ENCODE measurements at places on chromosomes 12 and 14.

- no peak for DNase-seq
Observed at GRCh38 chr12:75208856-75209811, 505 bp downstream of the KCNC2 start.

DNA sequence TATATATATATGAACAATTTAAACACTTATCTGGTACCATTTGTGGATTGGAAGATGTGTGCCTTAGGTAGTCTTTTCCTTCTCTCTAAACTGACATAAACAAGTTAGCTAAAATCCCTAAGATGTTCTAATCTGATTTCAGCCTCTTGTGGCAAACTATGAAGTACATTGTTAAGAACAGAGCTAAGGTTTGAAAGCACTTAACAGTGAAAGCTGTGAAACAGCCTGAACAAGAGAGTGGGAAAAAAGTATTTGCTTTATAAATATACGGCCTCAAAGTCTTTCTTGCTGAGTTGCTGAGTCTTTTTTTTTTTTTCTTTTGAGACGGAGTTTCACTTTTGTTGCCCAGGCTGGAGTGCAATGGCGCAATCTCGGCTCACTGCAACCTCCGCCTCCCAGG is 53.7 kb upstream of the PELI2 start:
- DNase-seq = no peak

GRCh38 chr12:78441737-78442453 is 422.7 kb upstream of the SYT1 start:
- no peak for DNase-seq

DNA sequence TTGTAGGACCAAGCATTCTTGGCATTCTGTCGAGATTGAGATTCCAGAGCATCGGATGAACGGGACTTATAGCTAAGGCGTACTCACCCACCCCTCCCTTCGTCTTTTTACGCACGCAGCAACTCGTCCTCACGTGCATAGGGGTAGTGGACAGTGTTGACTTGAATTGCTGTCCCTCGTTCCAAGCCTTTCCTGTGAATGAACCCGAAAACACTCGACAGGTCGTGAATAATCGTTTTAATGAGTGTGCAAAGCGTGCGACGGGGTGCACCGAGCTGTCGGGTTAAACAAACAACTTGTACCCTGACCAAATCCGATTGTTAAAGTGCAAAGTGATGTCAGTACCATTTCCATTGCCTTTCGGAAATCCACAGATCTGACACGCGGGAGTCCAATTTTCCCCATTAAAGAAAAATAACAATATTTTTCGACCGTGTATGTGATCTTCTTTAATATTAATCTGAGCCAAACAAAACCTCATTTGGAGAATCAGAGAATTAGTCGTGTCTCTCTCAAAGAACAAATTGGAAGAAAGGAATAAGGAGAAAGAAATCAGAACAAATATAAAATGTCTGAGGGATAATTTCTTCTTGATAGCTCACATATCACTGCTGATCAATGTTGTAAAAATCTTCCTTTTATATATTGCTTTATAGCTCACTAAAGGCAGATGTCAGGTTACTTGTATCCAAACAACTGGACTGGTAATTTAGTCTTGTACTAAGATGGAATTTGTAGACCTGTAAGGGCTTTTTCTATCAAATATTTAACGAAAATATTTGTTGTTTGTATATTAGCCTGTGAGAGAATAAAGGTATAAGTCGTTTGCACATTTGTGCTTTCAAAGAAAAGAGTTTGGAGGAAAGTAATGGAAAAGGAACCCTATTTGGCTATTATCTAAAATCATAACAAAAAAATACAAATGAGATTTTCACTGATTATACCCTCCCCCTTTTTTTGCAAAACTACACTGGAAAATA is 11.8 kb downstream of the FOXG1 start:
- no peak for DNase-seq

GRCh38 chr12:42372154-42372791 is 46.3 kb downstream of the PPHLN1 start:
- no peak for DNase-seq

DNA sequence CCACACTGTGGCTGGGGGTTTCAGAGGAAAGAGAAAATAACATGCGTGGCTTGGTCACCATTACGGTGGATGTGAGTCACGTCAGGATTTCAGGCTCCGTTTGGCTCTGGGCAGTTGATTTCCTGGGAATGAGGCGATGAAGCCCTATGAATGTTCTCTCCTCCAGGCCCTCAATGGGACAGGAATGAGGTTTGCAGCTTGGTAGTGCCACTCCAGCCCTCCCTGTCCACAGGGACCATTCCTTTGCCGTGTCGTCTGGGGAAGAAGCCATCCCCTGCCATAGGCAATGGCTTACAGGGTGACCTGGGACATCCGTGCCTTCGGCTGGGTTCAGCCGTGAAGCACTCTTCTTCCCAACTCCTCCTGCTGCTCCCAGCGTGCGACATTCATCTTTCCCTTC is 95.0 kb downstream of the FBXL14 start:
- DNase-seq = no peak

- no peak for DNase-seq
Observed at GRCh38 chr14:43359317-43359716, 1147.8 kb downstream of the FSCB start.

DNA sequence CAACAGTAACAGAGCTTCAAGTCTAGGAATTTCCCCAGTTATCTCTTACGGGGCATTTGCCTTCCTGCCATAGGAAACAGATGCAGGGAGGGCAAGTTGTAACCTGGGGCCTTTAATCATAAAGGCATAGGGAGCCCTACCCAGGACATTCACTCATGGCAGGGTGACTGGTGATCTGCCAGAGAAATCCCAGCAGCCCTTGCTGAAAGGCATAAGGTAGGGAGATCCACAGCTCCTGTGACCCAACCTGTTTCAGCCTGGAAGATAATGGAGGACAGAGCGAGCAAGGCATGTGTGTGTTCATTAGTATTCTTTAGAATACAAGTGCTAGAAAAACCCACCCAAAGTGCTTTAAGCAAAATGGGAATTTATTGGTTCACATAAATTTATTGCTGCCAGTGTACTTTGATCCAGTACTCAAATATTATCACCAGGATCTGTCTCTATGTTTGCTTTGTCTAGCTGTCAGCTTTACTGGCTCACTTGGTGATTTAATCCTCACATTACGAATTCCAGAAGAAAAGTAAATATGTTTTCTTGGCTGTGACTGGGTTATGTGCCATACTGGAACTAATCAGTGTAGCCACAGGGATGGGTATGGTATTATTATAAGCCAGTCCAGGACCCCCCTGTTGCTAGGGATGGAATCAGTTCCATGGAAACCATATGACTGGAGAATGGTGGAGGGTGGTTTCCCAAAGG is 21.1 kb upstream of the AKAP6 start:
- DNase-seq = no peak

DNA sequence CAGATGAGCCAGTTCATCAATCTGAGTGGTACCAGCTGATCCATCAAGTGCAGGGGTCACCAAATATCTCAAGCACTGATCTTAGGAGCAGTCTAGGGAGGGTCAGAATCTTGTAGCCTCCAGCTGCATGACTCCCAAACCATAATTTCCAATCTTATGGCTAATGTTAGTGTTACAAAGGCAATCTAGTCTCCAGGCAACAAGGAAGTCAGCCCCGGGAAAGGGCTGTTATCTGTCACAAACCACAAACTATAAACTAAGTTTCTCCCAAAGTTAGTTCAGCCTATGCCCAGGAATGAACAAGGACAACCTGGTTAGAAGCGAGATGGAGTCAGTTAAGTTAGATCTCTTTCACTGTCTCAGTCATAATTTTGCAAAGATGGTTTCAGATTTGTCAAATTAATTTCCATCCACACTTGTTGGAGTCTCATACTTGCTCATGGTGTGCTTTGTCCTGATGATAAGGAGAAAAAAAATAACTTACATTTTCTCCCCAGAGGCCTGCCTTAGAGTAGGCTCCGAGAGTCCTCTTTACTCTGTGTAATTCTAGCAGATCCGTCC is 3.9 kb upstream of the ABHD4 start:
- no peak for DNase-seq

DNA sequence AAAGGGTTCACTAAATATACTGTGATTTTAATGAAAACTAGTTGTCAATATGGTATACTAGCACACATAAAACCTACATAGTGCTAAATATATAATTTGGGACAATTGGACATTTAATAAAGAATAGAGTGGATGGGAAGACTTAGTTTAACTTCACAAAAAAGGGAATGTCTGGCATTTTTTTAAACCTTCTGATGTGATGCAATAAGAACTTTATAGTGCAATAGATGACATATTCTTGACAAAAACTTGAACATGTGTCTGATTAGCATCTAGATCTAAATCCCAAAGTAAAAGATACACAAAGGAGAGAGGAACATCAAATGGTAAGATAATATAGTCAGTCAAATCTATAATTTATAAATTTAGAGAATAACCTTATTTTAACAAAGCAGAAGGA is 488.3 kb upstream of the SYT1 start:
- no peak for DNase-seq

DNA sequence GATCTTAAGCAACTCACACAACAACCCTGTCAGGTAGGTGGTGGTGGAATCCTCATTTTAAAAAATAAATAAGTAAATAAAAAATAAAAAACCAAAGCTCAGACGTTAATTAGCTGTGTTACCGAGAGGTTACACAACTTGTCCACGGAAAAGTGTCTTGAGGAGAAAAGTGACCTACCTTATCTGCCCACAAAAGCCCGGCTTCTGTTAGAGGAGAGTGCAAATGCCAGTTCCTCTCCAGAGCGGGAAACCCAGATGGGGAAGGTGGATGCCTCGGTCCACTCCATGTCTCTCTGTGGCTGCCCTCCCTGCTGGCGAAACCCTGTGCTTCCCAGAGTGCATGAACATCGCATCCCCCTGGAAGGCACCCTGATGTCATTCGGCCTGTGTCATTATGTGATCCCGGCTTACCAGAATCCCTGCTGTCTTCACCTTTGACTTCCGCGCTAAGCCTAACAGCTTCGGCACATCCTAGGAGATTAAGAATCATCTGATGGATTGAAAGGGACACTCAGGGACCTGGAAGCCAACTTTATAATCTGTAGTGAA is 6.4 kb downstream of the MLXIP start:
- no peak for DNase-seq
